ENCODE measurements at places on chromosomes 2 and 18.
A peak's percentile ranks its signal among the peaks of the same experiment; 100 is the strongest.

- no peak for DNase-seq
Measured at GRCh38 chr2:88416016-88416663, 36.4 kb downstream of the FOXI3 start.

GRCh38 chr18:27608742-27609141, 423.6 kb upstream of the CHST9 start:
- no peak for DNase-seq

- DNase-seq: no peak
Measured at GRCh38 chr2:11069566-11070185, 85.6 kb upstream of the SLC66A3 start.

DNA sequence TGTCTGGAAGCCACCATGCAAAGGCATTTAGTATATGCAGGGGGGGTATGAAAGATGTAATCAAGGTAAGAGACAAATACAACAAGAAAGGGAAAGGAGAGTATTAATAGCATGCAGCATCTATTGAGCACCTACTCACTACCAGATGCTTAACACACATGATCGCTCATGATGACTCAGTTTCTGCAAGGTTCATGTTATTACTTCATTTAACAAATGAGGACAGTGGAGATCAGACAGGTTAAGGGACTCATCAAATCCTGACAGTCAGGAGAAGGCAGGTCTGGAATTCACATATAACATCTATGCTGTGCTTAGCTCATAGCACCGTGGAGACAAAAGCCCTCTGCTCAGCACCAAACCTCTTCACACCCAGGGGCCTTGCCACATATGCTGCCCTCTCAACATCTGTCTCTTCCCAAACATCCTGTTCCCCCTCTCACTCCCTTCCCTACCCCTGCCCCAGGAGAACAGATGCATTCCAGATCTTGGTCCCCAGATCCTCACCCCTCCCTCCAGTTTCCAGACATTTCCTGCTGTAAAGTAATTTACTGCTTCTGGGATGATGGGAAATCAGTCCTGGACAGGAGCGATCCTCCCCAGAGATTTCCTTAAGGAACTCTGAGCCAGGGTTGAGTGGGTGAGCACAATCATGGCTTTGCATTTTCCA, 155.3 kb downstream of the ANTXR1 start:
- DNase-seq: no peak

- no peak for DNase-seq
Measured at GRCh38 chr2:134202371-134202770, 51.5 kb upstream of the MGAT5 start.

DNA sequence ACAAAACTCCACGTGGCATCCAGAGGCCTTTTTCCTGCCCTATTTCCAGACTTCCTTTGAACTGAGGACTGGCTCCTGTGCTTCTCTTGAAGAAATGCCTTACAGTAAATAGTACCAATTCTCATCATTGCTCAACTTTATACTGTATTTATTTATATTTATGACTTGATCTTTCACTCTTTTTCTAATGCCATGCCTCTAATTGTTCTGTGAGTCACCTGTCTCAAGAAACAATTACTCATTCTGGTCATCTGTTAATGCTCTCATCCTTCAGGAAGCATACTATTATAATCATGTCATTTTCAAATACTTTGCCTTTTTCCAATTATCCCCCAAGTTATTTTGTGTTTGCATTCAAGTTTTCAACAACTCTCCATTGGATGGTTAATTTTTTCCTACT, 85.9 kb downstream of the DCDC2C start:
- DNase-seq: no peak

DNA sequence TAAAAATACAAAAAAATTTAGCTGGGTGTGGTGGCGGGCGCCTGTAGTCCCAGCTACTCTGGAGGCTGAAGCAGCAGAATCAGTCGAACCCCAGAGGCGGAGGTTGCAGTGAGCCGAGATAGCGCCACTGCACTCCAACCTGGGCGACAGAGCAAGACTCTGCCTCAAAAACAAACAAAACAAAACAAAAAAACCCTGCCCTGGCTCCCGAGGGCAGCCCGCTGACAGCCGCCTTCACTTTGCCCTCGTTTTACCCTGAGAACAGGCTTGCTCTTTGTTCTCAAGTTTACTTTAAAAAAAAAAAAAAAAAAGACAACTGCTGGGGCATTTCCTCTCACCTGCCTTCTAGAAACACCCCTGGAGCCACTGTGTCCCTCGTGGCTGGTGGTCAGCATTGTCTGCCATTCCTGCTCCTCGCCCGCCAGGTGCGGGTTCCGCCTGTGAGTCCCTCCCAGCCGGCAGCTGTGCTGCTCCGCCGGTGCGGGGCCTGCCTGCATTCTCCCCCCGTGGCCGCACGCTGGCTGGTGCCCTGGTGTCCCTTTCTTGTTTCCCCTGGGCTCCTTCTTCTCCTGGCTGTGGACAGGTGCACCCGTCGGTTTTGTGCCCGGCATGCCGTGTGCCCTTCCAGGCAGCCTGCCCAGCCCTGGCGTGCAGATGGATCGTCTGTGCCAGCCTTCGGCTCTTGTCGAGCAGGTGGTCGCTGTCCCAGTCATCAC, 105.7 kb downstream of the USP40 start:
- DNase-seq: no peak

DNA sequence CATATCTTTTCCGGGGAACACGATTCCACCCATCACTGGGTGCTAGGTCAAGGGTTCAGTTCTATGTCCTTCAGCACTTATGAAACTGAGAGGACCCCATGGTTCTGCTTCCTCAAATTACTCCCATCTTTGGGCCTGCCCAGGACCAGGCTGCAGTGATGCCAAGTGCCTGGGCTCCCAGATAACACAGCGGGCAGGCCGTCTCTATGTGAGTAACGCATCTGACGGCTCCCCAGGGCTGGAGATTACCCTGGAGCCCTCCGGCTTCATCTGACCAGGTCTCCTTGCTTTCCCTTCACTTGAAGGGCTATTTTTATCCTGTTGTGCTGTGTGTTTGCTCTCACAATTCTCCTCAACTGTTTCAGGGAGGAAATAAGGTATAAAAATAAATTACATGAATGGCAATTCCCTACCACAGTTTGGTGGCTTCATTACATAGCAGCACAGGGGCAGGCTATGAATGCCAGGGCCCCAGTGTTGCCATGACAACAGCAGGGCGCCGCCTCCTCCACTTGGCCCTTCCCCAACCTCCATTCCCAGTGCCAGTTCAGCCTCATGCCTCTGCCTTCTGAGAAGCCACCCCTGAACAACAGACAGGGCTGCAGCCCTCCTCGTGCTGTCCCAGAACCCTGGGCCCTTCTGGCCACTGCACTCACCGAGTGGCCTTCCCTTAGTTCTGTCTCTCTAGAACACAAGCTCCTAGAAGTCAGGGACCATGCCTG, 25.4 kb upstream of the TMEM131 start:
- no peak for DNase-seq

- DNase-seq: no peak
Measured at GRCh38 chr2:37904993-37905392, 20.1 kb upstream of the RMDN2 start.

DNA sequence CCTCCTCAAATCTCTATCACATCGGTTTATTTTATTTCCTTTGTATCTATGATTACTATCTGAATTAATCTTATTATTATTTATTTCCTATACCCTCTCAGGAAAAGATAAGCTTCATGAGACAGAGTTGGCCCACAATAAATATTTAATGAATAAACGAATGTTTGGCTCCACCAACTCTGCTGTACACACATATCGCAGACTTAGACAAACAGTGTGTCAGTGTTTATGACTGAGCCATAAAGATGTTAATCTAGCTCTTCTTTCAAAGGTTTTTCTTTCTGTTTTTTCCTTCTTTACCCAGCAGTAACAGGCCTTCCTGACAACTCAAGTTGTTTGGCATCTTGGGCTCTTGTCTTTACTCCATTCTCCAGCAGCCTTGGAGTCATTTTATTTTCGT, 329.5 kb downstream of the CDH2 start:
- DNase-seq: no peak

- DNase-seq: no peak
Measured at GRCh38 chr18:22865354-22866116, 67.6 kb upstream of the RBBP8 start.

DNA sequence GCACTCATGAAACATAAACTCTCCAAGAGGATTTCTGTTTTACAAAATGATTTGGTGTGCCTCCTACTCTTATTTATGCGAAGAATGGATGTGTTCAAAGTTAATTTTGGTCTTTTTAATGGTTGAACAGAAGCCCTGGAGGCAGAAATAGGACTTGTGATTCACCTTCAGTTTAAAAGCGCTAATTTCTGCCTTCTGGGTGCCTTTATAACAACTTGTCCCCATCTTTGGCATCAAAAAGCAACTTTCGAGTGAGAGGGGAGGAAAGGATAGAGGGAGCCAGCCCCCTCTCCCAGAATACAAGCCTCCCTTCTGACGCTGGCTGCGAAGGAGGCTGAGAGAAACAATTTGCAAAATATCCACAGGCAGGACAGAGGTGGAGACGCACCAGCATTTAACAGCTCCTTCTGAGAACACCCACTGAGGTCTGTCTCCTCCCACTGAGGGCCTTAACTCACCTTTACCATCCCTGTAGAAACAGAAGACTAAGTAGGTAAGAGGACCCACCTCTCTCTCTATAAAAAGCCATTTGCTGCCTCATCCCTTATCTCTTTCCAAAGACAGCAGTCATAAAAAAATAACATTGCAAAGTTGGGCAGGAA, 24.3 kb upstream of the BCL11A start:
- DNase-seq: no peak

DNA sequence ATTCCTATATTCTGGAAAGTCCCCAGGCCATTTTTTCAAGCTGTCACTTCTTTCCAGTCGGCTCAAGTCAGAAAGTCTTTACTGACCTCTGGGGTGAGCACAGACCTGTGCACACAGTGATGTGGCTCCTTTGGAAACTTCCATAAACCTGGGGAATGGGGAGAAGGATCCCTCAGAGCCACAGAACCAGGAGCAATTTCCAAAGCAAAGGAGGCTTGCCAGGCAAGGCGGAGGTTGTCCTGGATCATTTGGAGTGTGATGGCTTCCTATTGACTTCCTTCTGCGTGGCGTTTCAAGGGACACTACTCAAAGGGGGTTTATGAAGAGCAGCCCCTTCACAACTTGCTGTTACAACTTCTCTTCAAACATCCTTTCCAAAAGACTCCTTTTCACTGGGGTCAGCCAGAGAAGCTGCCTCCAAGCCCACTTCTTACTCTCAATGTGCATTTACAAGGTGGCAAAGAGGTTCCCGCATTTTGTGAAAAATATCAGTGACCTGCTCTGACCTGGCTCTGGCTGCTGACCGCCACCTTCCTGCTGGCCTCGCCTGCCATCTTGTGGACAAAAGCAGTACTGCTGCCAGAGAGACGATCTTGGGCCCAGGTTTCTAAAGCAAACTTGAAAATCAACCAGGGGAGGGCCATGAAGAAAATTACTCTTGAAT, 18.2 kb upstream of the TMEM247 start:
- peak; percentile 37 for DNase-seq

DNA sequence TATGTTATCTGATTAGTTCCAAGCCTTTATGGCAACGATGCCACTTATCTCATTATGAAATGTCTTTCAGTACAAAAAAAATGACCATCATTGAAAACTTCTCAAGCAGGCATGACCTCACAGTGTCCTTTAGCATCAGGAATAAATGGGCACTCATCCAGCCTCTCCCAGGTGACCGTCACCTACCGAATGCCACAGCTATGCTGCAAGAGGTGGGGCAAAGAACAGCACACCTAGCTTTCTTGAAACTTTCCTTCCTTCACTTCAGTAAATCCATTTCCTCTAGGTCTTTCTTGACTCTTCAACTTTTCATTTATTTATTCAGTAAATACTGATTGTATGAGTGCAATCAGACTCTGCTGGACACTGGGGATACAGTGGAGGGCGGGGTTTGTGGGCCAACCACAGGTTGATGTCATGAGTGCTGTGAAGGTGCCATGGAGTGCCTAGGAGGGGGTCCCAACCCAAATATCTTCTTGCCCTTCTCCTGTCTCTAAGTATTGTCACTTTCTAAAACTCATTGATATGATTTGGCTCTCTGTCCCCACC, 54.3 kb upstream of the HK2 start:
- peak; percentile 69 for DNase-seq

GRCh38 chr2:237696461-237696860, 69.1 kb downstream of the LRRFIP1 start:
- no peak for DNase-seq

DNA sequence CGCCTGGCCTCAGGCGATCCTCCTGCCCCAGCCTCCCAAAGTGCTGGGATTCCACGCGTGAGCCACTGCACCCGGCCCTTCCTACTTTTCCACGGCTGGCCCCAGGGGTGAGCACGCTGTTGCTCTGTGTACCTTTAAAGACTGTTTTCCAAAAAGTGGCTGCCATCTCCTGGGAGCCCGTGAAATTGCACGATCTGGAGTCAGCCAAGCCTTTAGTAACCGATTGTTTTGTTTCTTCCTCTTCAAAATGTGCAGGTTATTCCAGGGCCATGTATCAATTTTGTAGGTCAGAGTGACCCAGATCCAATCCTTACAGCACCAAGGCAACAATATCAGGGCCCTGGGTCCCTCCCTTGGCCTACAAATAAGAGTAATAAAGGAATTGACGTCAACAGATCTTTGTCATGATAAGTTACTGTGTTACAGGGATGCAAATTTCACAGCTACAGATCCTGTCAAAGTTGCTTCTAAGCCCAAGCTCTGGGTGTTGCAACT, 135.6 kb upstream of the ZNF236 start:
- no peak for DNase-seq

DNA sequence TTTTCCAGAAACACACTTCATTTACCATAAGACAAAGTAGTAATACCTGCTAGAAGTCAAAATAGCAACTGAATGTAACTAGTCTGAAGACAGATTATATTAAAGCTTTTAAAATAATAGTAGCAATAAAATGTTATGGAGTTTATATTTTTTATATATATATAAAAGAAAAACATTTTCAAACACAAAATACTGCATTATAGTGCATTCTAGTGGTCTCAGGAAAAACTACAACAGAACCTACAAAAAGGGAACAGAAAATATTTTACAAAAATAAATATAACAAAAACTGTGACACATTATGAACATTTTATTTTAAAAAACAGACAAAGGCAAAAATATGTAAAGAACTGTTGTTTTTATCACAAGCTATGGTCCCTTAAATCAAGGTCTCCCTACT, 48.0 kb downstream of the STRN start:
- DNase-seq: no peak

DNA sequence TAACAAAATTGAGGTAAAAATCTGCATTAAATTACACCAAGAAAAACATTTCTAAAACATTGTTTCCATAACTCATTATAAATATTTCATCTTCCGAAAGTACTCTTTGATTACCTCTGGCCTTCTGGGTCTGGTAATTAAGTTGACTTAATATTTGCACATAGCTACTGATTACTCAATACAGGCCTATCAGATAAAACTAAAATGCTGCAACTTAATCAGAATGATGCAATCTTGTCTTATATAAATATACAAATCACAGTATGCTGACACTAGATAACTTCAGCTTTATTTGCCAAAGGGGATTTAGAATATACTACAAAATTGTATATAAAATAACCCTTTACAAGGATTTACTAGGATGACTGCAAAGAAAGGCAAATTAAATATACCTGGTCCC, 49.3 kb downstream of the SLC35F5 start:
- no peak for DNase-seq

GRCh38 chr18:32358529-32358928, 112.2 kb downstream of the GAREM1 start:
- DNase-seq: no peak

GRCh38 chr2:20815216-20815615, 7.7 kb downstream of the LDAH start:
- no peak for DNase-seq

Data from DMS79 treated with DMSO at 0.1 percent for 48 hours (cell line).